NCI-H187 (cell line): ENCODE measurements at places on chromosomes 7 and 10.

DNA sequence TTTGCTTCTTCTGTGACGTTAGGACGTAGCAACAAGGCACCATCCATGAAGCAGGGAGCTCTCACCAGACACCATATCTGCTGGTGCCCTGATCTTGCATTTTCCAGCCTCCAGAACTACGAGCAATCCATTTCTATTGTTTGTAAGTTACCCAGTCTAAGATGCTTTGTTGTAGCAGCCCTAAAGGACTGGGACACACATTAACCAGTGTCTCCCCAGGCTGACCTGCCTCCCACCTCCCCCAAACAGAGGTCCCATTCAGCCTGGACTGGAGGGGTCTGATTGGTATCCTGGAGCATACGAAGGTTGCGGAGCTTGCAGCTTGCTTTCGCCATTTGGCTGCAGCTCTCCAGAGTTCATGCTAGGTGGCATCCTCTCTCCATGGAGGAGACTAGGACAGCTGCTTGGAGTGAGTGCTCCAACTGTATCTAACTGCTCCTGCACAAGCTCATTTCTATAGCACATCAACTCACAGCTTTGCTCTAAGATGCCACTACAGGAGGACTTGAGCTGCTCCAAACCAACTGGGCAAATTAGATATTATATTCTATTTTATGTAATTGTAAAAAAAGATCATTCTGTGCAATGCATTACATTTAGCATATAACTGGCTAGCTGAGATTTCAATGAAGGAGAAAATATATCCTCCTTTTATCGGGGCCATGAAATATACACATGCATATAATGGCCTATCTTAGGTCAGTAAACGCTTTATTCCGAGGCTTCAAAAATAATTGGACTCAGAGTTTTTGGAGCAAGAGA lies 8.0 kb upstream of the GRK5 start:
- DNase-seq = no peak

DNA sequence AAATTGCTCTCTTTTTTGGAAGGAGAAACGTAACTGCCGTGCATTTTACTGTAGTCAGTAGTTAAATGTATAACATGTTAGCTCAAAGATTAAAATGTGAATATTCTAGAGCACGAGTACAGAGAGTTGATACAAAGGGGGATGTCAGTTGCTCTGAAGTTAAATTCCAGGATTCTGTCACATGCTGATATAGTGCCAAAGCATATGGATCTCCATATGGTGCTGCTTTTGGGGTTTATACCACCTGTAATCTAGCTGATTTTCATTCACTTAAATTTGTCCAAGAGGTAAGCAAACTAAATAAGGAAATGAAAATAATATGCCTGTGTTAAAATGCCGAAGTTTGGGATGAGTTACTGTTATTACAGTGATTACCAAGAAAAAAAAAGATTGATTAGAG lies 298.6 kb downstream of the EXOC4 start:
- DNase-seq = no peak

DNA sequence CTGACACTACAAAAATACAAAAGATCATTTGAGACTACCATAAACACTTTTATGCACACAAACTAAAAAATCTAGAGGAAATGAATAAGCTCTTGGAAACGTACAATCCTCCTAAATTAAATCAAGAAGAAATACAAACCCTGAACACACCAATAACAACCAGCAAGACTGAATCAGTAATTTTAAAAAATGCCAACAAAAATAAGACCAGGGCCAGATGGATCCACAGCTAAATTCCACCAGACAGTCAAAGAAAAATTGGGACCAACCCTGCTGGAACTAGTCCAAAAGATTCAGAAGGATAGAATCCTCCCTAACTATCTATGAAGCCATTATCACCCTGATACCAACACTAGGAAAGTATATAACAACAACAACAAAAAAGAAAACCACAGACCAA lies 277.4 kb downstream of the AGMO start:
- no peak for DNase-seq

GRCh38 chr10:74949843-74950765 lies 123.7 kb downstream of the KAT6B start:
- DNase-seq = no peak

DNA sequence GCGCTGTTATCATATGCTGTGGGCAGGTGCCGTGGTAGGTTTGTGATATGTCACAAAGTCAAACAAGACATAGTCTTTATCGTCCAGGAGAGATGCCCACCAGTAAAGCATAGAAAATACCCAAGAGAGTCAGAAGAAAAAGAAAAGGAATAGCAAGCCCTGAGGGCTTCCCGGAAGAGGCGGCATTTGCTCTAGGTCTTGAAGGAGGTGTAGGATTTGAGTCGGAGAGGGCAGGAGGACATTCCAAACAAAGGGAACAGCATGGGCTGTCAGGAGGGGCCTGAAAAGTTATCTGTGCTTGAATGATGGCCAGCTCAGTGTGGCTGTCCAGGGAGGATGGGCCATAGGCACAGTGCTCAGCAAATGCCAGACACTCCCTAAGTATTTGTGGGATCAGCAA lies 42.2 kb downstream of the COL13A1 start:
- no peak for DNase-seq

DNA sequence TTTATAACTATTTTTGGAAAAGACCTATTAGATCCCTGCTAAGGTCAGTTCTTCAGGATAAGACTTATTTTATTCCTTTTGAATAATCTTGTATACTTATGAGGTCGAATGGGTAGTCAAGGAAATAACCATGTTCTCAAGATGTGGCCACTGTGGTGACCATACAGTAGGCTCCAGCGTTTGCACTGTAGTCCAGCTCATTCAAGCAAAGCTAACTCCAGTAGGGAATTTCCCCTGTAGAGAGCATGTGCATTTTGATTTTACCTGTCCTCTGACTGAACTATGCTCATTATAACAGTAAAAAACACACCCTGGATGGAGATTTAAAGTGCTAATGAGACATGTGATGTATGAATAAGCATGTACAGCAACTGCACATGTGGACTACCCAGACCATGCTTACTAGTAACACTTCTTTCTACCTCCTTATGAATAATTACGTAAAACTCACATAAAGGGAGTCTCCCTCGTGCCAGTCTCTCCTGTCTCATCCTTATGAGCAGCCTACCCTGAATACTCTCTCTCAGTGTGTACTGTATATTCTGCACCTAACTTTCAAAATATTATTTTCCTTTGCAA lies 32.4 kb upstream of the SEMA3E start:
- no peak for DNase-seq

DNA sequence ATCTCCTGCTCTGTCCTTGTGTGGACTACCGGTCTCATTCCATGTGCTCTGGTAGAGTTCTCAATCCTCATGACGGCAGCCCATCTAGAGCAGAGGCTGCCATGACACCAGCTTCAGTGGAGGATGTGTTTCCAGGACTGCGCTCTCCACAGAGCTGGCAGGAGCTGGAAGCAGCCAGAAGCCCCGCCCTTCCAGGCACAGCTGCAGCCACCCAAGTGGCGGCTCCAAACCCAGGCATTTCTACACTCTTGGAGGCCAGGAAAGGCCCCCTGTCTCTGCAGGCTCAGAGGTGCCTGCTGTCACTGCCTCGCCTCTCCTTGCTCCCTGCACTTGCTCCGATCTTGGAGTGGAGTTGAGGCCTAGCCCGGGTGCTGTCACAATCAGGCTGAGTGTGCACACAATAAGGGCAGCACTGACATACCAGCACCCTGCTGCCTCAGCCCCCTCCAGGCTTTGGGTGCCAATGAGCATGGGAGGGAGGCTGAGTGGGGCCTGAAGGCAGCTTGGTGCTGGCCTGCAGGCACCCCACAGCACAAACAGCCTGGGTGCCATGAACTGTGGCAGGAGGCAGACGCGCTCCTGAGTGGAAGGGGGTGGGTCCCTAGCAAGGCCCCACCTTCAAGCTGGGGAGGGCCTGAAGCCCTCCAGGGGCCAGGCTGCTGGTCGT lies 122.1 kb downstream of the LRRN3 start:
- no peak for DNase-seq

GRCh38 chr7:41967156-41967555 lies 264.3 kb upstream of the INHBA start:
- DNase-seq = no peak

DNA sequence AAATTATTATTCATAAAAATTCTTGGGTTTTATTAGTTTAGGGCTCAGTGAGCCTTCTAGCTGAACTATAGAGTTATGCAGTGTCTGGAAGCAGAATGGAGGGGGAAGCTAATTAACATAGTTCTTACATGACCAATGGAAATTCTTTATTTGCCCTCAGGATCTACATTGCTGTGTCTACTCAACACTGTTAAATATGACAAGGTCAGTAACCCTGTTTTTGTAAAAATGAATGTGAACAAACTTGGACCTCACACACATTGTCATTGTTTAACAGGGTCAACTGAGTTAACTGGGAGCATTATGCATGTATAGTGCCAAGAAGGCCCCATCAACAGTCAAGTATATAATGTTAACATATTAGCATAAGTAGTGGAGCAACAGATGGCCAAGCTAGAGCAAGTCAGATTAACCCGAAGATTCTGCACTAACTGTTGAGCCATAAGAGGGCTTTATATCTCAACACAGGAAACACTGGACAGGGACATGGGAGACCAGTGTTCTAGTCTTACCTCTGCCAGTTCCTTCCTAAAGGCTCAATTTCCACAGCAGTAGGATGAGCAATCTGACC lies 122.5 kb upstream of the SEM1 start:
- DNase-seq = no peak

- DNase-seq = no peak
Observed at GRCh38 chr10:130989670-130990232, 321.8 kb downstream of the TCERG1L start.

DNA sequence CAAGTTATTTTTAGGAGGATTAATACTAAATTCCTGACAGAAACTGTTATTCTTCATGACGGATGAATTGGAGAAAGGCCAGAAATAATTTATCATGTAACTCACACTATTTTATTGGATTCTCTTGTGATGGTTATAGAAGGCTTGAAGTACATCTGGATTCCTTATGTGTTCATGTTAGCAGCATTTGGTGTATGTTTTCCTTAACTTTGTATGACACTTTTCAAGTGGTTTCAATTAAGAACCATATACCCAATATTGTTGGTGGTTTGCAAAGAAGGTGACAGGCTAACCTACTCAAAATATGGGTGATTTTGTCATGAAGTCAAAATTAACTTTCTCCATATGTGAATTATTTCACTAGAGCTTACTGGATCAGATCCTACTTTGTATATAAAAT lies 532.2 kb upstream of the CNTNAP2 start:
- DNase-seq = no peak

- no peak for DNase-seq
Observed at GRCh38 chr7:113256883-113257531, 138.7 kb upstream of the SMIM30 start.

- DNase-seq = peak; percentile 48
Observed at GRCh38 chr7:70072220-70072619, 473.9 kb downstream of the AUTS2 start.

GRCh38 chr7:111605246-111605645 lies 43.0 kb upstream of the IMMP2L start:
- DNase-seq = no peak

DNA sequence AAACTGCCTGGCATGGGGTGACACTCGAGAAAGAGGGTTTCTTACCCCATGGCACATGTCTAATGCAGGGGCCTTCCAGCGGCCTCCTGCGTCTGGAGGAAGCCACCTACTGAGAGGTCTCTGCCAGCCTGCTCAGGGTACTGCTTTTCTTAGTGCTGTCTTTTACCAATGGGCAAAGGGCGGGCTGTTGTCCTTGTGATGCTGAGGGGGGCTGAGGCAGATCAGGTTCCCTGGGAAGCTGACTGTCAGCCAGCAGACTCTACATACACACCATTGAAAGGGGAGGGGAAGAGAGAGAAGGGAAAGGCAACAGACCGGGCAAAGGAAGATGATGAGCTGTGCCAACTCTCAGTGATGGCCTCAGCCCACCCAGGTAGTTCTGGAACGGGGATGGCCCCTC lies 48.7 kb downstream of the COL13A1 start:
- DNase-seq = no peak

- no peak for DNase-seq
Observed at GRCh38 chr7:28413011-28413410, 693 bp downstream of the CREB5 start.

- no peak for DNase-seq
Observed at GRCh38 chr7:41637049-41637448, 65.8 kb downstream of the INHBA start.

DNA sequence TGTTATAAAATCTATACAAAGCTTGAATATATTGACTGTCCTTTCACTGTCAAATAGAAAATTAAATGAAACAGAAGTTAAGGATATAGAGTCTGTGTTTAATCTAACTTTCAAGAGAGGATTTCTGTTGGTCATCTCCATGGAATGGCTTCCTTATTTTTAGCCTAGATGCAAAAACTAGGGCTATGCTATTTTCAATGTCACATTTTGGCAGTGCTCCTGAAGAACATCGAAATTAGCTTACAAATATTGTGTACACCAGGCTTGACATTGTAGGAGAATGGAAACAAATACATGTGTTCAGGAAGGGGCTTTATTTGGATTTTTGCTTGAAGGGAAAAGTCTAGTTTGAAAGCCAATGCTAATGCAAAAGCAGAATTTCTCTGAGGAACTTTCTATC lies 295.4 kb downstream of the CDK14 start:
- no peak for DNase-seq

DNA sequence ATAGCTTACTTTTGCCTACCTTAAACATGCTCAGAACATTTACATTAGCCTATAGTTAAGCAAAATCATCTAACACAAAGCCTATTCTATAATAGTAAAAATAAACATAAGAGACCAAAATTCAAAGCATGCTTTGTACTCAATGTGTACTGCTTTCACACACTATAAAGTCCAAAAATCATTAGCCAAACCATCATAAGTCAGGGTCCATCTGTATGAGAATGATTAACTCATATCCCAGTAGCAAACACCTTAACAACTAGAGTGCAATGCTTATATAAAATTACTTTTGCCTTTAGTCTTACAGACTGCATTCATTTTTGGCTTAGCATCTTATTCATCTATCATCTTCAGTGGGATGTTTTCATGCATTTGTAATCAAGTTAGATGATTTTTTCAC lies 49.4 kb upstream of the VWC2 start:
- DNase-seq = no peak

- DNase-seq = no peak
Observed at GRCh38 chr7:112876877-112877276, 86.7 kb upstream of the TMEM168 start.

GRCh38 chr7:17706275-17706674 lies 234.0 kb downstream of the SNX13 start:
- DNase-seq = no peak

DNA sequence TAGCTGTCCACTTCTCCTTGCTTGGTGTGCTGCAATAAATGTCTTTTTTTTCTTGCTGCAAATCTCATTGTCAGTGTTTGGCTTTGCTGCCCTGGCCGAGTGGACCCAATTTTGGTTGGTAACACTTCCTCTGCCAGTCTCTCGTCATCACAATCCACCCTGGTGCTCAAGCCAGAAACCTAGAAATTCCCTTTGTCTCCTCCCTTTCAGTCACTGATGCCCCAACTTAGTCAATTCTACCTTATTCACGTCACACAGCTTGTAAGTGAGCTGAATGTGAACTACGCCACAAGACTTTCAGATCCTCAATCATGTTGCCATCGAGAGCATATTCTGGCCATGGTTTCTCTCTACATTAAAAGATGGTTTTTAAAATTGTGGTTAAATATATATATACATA lies 13.0 kb upstream of the FRA10AC1 start:
- DNase-seq = no peak
